Activated CD8-positive, alpha-beta memory T cell treated with anti-CD3 and anti-CD28 coated beads, Interleukin-2, amount 10 ng/mL, durations not matched to agents 7 days and 5 days (primary cell): ENCODE measurements at places on chromosomes 16 and 17.

- H3K4me1 ChIP-seq, result peaks cover 55% of the 10 kb centered on the region
- no peaks in the 10 kb centered on the region for H3K36me3 ChIP-seq
- peak overlapping the region; percentile 69 for H3K4me3 ChIP-seq
- H3K27me3 ChIP-seq, result no peaks in the 10 kb centered on the region
- DNase-seq, result peak; percentile 96
These were observed 31.3 kb downstream of the MYO18A start for GRCh38 chr17:29148790-29149430.

DNA sequence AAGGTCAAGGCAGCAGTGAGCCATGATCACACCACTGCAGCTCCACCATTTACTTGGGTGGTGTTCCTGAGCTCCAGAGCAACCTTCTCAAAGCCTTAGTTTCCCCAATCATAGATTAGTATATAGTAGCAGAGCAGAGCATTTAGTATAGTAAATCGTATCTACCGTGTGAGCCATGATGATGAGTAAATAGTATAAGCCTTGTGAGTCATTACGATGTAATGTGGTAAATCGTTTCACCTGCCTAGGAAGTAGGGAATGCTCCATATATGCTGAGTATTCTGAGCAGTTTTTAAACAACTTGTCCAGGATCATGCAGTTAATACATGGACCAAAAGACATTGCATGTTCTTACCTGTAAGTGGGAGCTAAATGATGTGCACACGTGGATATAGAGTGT, 66.4 kb downstream of the SCNN1B start:
- no peaks in the 10 kb centered on the region for H3K27me3 ChIP-seq
- no peak overlapping the region for H3K4me3 ChIP-seq
- no peak for DNase-seq
- peaks cover 8% of the 10 kb centered on the region for H3K4me1 ChIP-seq
- H3K27ac ChIP-seq, result no peak overlapping the region

DNA sequence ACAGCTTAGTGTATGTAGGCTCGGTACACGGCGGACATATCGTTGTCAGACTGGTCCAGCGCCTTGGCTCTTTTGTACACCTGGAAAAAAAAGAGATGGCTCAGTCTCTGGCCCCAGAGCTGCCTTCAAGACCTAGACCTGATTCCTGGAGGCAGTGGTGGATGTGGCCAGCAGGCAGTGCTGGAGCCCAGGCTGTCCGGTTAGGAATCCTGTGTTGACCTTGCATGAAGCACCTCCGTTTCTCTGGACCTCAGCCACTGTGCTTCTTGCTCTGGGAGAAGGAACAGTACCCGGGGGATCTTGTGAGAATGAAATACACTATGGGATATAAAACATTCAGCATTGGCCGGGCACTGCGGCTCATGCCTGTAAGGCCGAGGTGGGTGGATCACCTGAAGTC, 2.8 kb upstream of the ROGDI start:
- H3K4me3 ChIP-seq, result no peak overlapping the region
- H3K27me3 ChIP-seq, result no peaks in the 10 kb centered on the region
- no peak for DNase-seq
- H3K36me3 ChIP-seq, result peaks cover 12% of the 10 kb centered on the region
- H3K4me1 ChIP-seq, result peaks cover 10% of the 10 kb centered on the region

- no peaks in the 10 kb centered on the region for H3K27me3 ChIP-seq
- no peak for DNase-seq
- no peak overlapping the region for H3K4me3 ChIP-seq
- peaks cover 11% of the 10 kb centered on the region for H3K4me1 ChIP-seq
These were observed 49.9 kb upstream of the COX10 start for GRCh38 chr17:14019186-14019956.

DNA sequence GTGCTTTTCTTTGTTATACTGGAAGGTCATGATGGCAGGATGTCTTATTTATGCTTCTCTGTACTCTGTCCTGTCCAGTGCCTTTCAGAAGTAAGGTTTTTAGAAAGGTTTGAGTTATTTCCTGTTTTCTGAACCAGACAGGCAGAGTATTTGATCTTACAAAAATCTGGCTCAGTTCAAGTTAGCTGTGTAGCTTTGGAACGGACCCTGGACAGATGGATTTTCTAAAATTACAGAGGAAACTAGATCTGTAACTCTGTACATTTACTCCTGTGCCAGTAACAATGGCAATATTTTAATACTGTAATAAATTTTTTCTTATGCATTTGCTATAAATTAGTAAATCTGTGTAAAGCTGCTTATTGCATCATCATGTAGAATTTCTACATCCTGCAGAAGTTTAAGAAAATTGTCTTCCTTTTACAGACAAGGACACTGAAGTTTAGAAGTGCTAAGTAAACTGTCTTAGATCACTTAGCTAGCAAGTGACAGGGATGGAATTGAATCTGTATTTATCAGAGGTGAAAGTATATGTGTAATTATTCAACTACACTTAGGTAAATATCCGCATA, 347.6 kb downstream of the WWOX start:
- no peaks in the 10 kb centered on the region for H3K36me3 ChIP-seq
- no peak overlapping the region for H3K27ac ChIP-seq
- no peaks in the 10 kb centered on the region for H3K27me3 ChIP-seq
